Activated naive CD8-positive, alpha-beta T cell treated with anti-CD3 and anti-CD28 coated beads, Interleukin-2, amount 50 U/mL, for 16 hours (primary cell): ENCODE measurements at places on chromosomes 5 and 9.
A peak's percentile ranks its signal among the peaks of the same experiment; 100 is the strongest.

GRCh38 chr5:180689775-180690174, 40.4 kb upstream of the FLT4 start:
- DNase-seq: no peak

GRCh38 chr5:82225525-82226172, 52.5 kb downstream of the RPS23 start:
- peak; percentile 17 for DNase-seq

DNA sequence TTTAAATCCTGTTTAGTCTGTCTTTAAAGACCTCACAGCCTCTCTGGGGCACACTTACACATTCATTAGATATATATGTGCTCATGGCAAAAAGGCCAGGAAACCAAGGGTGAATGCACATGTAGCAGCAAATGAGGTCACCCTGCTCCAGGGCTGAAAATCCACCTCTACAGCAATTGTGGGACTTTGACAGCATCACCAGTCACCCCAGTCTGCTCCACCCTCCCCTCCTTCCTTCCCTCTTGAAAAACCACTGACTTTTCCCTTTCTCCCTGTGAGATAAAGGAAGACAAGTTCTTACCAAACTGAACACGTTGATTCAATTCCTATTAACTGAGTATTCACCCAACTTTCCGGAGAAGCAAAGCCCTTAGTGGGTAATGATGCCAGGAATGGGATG, 15.2 kb upstream of the SH3RF2 start:
- DNase-seq: no peak

GRCh38 chr9:106102821-106103220, 408.5 kb downstream of the TMEM38B start:
- DNase-seq: no peak

GRCh38 chr5:23507278-23507685, at the start of gene PRDM9:
Gene PRDM9 (plus strand): TSS chr5:23507609. CDS start chr5:23509034, 1,425 bp downstream.
- DNase-seq: no peak

DNA sequence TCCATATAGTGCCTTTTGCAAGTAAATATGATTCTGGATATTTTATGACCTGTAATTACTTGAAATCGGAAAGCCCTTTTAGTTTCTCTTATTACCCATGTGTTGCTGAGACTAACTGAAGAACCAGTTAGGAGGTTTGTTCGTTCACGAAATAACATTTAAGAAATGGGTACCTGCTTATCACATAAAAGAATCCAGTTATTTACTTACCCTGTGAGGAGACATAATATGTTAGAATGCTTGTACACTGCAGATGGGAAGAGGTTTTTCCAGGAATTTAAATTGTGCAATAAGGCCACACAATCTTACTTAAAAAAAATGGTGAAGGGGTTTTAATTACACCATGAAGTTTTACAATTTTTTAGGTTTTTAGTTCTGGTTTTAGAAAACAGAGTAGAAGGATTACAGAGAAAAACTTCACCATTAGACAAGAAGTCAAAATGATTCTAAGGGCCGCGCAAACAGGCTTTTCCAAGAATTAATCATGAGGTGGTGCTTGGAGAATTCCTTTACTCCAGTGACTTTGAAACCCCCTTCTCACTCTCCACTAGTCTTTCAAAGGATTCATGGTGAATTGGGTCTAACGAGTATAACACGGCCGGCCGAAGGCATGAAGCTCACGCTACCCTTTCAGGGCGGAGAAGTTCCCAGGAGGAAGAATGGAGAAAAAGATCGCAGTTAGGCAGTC, 1.1 kb upstream of the PTGER4 start:
- no peak for DNase-seq

GRCh38 chr5:170861917-170862766, at the start of gene RANBP17:
Gene RANBP17 (plus strand): TSS chr5:170862018.
- no peak for DNase-seq
